Retinal pigment epithelial cell (primary cell): ENCODE measurements at places on chromosomes 4 and X.

DNA sequence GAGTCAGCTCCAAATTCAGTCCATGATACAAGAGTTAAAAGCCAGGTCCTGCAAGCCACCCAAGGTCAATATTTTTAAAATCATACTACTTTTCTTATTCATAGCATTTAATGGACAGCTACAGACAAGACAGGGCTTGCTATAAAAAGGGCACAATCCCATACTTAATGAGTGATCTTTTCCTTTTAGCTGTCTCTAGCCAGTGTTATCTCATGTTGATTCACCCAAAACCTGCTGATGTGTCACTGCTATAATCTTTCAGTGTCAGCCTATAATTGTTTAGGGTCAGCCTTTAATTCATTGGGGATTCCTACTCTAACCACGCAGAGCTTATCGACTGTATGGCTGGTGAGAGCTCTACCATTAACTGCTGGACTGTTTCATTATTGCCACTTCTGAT, 51.2 kb upstream of the HCCS start:
- no peak for DNase-seq

DNA sequence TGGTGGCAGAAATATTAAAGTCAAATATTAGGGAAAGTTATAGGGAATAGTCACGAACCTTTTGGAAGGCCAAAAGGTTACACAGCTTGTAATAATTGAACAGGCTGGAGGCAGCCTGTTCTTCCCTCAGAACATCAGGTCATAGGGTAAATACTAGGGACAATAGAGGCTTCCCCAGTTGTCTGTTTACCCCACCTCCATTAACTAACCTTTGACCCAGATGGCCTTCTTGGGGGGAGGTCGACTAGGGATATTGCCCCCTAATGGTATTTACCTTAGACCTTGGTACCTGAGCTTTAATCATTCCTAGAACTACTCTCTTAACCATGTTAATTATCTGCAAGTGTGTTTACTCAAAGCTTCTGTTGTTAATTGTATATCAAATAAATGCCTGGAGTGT, 26.0 kb downstream of the C4orf17 start:
- DNase-seq, result no peak

GRCh38 chr4:37447886-37448285, 203.3 kb downstream of the NWD2 start:
- no peak for DNase-seq

DNA sequence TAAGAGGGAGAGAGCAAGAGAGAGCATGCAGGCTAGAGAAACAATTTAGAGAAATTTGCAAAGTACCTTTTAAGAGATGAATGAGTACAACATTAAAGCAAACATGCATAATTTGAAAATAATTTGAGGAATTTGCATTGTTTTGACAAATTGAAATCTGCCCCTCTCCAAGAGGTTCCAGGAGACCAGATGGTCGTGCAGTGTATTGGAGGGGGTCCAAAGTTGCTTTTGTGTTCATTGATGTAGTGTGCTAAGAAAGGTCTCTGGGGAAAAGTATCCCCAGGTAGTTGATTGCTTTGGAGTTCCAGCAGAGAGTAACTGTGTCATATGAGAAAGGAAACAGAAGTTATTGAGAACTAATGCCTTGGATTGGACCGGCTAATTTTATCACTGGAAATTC, 635.0 kb upstream of the TENM3 start:
- DNase-seq, result no peak

DNA sequence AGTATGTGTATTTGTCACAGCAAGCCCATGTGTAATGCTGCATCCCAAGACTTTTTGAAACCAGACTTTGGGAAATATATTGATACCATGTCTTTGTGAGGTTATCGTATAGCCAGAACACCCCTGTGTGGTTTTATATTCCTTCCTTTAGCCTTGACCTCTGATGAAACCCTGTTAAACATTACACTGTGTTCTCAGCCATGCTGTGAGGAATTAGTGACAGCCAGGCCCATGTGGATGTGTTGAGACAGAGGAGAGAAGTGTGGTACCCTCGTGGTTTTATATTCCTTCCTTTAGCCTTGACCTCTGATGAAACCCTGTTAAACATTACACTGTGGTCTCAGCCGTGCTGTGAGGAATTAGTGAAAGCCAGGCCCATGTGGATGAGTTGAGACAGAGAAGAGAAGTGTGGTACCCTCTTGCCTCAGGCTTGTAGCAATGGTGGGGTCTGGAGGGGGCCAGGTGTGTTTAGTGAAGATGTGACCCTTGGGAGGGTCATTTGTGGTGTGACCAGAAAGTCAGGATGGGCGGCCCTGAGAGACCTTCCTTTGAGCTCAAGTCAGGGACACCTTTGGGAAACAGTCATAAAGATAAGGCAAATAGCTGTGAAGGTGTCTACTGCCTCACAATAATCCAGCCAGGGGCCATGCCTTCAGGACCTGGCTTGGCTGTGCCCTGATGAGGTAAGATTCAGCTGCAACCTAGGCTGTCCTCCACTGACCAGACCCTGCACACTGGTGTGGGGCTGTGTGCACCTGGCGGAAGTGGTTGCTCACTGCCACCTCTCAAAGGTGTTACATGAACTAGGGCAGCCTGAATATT, 110.0 kb downstream of the IRF2 start:
- DNase-seq, result no peak

DNA sequence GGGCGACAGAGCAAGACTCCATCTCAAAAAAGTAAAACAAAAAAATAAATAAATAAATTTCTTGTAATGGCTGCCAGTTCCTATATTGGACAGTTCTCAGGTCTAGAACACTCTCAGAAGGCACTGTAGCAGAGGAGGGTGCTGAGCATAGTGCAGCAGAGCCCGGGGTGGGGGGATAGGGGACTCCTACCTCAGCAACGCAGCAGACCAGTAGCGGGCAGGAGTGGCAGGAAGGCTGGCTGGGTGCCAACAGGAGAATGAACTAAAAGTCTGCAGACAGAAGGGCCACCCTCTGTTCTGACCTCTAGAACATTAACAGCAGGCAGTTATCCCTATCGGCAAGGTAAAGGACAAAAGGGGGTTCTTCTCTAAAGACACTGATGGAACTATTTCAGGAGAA, 20.2 kb downstream of the PDK3 start:
- DNase-seq, result no peak

GRCh38 chrX:102899940-102900916, 36.8 kb upstream of the RAB40AL start:
- DNase-seq, result peak; percentile 28

DNA sequence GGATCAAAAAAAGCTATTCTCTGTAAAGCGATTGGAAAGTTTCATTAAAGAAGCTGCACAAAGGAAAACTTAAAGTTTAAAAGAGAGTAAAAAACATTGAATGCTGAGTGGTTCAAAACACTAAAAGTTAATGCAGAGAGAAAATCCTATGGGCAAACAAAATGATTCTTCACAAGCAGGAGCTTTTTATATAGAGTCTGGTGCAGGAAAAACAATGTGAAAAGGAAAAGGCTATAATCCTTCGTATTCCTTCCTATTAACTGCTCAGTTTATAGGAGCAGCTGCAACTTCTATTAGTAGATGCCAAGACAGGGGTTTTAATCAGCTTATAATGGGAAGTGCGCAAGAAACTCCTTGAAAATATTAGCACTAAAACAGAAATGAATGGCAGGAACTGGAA, 100.7 kb downstream of the PDGFC start:
- peak; percentile 60 for DNase-seq

GRCh38 chr4:111263836-111264235, 641.0 kb upstream of the PITX2 start:
- no peak for DNase-seq

GRCh38 chr4:105504744-105505143, 30.9 kb upstream of the PPA2 start:
- DNase-seq, result no peak

- DNase-seq, result no peak
Observed at GRCh38 chr4:185965426-185966384, 103.3 kb upstream of the TLR3 start.

GRCh38 chr4:84362896-84363655, 136.0 kb downstream of the NKX6-1 start:
- DNase-seq, result no peak

DNA sequence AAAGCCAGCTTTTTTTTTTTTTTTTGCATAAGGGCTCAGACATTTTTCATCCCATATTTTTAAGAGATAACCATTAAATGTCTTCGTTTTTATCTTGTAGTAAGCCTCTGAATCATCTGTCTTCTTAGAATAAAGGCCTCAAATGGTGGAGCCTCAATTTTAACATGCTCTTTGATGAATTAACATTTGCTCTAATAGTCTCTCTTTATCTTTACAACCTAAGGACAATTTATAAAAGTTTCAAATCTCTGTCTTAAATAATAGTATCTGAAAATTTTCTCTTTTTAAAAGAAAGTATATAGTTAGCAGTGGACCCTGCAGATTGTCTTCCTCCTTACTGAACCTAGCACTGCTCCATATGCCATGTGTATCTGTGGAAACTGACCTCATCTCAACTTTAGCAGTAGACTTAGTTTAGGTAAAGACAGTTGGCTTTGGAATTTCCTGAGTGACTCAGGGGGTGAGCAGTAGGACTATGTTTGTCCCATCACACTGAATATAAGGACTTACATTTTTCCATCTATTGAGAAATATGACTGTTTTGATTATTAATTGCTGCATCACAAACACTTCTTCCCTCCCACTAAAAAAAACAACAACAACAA, 1658.0 kb downstream of the STIM2 start:
- DNase-seq, result no peak

DNA sequence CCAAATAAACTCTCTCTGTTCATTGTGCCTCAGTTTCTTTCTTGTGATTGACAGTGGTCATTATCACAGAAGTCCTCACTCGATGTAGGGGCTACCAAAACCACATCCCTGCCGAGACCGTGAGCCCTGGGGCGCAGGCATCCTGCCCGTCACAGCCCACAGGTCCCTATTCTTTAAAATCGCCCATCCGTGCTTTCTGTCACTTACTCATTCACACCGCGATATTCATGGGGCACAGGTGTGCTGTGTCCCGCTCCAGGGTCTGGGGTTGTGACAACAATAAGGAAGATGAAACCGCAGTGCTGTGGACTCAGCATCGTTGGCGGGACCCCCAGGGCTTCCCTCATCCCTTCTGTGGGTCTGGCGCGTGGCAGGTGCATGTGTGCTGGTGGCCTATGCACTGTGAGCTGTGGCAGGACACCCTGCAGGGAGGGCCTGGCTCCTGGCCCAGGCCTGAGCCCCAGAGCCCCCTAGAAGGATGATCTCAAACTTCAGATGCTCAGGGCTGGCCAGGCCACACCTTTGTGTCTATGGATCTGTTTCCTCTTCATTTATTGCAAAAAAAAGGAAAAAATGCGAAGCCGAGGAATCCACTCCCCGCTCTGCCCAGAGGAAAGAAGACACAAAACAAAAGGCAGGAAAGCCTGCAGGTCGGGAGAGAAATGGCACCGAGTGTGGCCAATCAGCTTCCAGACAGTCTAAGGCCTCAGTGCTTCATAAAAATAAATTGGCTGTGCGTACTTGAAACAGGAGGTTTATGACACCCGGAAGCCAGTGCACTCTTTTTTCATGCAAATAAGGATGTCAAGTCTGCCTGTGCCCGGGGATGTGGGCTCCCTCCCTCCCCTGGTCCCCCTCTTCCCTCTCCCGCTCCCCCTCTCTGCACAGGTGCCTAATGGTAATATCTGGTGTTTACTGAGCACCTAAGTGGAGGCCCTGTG, 109.5 kb upstream of the ADRA2C start:
- DNase-seq, result no peak

GRCh38 chr4:17124767-17125166, 226.3 kb upstream of the LDB2 start:
- no peak for DNase-seq

DNA sequence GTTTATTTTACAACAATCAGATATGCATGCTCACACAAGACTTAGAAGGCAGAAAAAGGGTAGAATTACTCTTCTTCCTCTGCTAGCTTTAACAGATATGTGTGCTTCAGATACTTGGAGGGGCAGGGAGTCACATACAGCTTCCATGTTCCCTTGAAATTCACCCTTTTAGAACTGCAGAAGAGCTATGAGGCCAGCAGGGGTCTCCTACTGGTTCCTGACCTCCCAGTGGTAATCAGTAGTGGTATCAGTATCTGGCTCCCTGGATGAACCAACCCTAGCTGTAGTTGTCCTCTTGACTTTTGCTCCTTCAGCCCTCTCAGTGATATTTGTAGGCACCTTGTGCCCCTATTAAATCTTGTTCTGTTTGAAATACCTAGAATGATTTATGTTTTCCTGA, 81.5 kb downstream of the RCHY1 start:
- DNase-seq, result no peak

DNA sequence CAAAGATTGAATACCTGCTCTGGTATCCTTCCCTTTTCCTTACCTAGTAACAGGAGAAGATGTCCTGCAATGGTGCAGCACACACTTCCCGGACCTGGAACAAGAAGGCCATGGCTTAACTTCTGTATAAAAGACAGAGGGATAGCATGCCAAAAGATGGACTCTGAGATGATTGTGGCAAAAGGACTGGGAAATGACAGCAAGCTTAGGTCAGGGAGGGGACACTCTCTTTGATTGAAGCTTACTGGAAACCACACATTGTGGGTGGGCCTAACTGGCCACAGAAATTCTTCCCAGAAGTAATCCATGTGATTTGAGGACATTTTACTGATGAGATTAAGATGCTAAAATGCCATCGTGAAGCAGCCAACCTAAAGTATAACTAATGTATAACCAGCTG, 71.0 kb upstream of the OTUD4 start:
- no peak for DNase-seq

DNA sequence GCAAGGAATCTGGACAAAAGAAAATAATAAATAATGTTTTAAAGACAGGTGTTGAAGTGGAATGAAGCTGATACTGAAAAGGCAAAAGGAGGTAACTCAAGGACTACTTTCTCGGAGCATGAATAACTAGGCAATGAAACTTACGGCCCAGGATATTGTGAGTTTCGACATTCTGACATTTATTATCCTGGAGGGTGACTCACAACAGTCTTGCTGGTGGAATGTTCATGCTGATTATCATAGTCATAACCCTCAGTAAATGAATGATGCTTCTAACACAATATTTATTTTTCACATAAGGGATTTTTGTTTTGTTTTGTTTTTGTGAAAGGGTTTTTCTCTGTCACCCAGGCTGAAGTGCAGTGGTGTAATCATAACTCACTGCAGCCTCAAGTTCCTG, 147.0 kb upstream of the HPGD start:
- DNase-seq, result peak; percentile 29

DNA sequence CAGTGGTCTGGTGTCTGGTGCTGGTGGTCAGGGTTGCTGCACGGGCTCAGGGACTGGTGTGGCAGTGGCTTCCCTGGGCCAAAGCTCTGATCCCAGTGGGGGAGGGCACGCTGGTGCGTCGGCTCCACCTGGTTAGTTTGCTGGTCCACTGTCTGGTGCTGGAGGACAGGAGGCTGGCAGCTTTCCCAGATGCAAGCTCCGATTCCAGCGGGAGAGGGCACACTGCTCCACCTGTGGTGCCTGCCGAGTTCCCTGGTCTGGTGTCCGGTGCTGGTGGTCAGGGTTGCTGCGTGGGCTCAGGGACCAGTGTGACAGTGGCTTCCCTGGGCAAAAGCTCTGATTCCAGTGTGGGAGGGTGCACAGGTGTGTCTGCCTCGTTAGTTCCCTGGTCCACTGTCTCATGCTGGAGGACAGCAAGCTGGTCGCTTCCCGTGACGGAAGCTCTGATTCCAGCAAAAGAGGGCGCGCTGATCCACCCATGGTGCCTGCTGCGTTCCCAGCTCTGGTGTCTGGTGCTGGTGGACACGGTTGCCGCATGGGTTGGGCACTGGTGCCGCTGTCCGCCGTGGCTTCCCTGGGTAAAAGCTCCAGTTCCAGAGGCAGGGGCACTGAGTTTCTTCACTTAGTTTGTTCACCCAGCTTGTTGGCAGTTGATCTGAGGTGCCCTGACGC, 5.8 kb downstream of the VMA21 start:
- no peak for DNase-seq
